Uterine smooth muscle cell (primary cell): ENCODE measurements at places on chromosomes 4 and X. TPM values are rescaled to one million over a fixed set of nuclear protein-coding genes. Genes with fewer than 3 reads are reported as not detected.

The FGB gene
- not detected in 2 replicates for total RNA-seq

The RIPPLY1 gene
- total RNA-seq: not detected in 2 replicates

The PAGE4 gene
- not detected in 2 replicates for total RNA-seq

The SH3D19 gene
- 18.4 and 19.3 TPM in 2 replicates for total RNA-seq

The H2BW2 gene
- not detected in 2 replicates for total RNA-seq
